Activated CD4-positive, alpha-beta T cell treated with anti-CD3 and anti-CD28 coated beads for 36 hours (primary cell): ENCODE measurements at places on chromosomes 6 and 20.

DNA sequence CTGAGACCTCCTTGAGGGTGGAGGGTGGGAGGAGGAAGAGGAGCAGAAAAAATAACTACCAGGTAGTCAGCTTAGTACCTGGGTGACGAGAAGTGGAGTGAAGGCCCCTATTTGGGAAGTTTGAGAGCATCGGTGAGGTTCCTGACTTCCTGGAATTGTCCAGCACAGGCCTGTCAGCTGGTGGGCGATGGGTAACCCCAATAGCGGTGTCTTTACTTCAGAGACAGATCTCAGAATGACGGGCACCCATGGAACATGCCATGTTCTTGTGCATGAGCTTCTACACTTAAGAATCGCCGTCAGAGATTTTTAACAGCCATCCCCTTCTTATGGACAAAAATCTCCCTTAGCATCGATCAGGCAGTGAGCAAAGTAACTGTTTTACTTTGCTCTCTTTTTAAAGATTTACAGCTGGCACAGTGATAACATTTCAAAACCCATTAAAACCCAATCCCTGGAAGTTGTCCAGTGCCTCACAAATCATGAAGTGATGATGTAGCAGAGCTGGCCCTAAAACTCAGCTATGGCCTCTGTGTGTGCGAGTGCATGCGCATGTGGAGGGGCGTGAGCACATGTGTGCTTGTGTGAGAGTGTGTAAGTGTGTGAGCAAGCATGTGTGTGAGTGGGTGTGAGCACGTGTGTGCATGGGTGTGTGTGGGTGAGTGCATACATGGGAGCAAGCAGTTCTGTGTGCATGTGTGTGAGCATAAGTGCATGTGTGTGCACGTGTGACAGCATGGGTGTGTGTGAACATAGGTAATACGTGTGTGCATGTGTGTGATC lies 85.2 kb downstream of the DLL1 start:
- no peak for DNase-seq

- DNase-seq: no peak
Observed at GRCh38 chr6:145929037-145929633, 35.0 kb downstream of the SHPRH start.

DNA sequence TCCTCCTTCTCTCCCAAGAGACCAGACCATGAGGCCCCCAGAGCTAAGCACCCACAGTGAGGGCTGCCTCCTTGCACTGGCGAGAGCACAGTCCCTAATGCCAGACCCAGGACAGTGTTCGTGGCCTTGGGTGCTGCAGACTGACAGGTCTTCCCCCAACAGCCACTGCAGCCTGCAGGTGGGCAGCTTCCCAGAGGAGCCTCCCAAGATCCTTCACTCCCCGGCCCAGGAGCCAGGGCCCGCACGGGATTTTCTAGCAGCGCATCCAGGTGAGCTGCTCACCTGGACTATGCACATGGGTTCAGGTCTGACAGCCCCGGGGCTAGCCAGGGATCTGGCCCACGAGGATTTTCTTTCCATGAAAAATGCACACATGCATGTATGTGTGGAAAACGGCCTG lies 41.7 kb downstream of the SUMO4 start:
- DNase-seq: no peak

DNA sequence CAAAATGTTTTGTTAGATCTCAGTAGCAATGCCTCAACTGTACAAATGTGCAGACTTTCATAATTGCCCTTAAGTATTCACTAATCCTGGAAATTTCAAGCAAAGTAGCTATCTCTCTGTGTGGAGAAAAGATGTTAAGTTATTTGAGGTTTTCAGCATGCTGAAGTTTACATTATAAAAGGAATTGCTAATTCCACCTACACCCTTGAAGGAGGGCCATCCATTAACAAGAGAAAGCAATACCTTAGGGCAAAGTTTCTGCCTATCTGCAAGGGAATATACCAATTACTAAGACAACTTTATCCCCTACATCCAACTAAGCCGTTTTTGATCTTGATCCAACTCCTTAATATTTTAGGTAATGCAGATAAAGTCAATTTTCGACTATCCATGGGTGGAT lies 380.7 kb upstream of the BTBD3 start:
- no peak for DNase-seq

DNA sequence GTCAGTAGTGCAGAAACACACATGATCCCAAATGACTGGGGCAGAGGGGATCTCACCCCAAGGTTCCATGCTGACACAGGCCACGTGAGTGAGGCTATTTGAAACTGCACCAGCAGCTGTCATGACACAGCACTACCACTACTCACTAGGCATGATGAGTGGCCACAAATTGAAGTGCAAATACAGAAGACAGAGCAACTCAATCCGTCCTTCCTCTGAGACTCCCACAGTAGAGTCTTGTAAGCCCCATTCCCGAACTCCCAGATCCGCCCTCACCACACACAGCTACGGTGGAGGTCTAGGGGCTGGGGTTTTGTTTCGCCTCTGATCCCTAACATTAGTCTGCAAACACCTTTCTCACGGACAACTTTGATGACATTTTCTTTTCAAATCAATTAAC lies 113.3 kb upstream of the NUP153 start:
- no peak for DNase-seq

- DNase-seq: peak; percentile 89
Observed at GRCh38 chr20:35311409-35311808, 19.2 kb upstream of the FAM83C start.

DNA sequence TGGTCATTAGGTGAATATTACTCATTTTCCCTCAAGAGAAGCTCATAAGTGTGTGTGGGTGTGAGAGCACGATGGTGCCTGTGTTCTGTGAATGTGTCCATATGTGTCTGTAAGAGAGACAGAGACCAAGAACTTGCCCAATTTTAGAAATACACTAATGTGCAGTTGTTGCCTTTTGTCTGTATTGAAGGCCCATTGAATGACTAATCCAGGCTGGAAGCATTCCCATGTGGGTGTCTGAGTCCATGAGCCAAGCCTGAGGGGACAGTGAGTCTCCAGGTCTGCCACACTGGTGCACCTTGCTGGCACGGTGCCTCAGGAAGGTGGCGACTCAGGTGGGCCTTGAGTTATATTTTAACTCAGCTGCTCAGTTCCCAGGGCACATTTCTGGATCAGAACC lies 25.5 kb upstream of the ASXL1 start:
- DNase-seq: peak; percentile 24

- no peak for DNase-seq
Observed at GRCh38 chr6:135789375-135790050, 62.0 kb upstream of the PDE7B start.

- no peak for DNase-seq
Observed at GRCh38 chr6:15921243-15921642, 207.6 kb upstream of the MYLIP start.

DNA sequence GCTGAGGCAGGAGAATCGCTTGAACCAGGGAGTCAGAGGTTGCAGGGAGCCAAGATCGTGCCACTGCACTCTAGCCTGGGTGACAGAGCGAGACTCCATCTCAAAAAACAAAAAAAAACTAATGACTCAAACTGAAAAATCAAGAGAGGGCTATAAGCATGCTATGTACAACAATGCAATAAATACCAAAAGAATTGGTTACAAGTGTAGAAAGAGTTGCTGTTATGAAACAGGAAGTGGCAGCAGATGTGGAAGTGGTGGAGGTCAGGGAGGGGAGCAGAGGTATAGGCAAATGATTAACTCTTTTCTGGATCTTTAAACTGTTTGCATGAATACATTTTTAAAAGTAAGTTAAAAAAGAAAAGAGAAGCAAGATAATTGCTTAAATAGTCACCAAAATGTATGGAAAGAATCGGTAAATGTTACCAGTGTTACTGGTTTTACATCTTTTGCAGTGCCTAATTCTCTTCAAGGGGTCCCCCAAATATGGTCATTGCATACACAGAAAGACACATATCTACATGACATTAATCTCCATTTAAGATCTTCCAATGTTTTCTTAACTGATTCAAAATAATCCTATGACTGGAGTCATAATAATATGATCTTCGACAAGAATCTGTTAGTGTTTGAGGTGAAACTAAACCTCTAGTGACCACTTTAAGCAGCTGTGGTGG lies 15.0 kb downstream of the CALHM6 start:
- DNase-seq: peak; percentile 50

DNA sequence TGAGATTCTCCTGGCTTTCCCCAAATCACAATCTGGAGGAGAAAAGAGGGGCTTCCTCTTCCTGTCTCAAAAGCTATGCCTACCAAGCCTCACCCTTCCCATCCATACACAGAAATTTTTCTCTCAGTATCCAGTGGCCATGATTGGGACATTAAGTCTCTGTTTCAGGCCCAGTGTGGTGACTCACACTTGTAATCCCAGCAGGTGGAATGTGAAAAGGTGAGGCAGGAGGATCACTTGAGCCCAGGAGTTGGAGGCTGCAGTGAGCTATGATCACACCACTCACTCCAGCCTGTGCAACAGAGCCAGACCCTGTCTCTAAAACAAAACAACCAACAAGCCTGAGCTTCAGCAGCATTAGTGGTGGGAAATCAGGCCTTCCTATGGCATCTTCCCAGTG lies 210.0 kb downstream of the OGFRL1 start:
- no peak for DNase-seq

- no peak for DNase-seq
Observed at GRCh38 chr6:104541411-104541810, 318.3 kb downstream of the HACE1 start.

GRCh38 chr20:63056236-63057170 lies 49.7 kb upstream of the BHLHE23 start:
- DNase-seq: peak; percentile 71

DNA sequence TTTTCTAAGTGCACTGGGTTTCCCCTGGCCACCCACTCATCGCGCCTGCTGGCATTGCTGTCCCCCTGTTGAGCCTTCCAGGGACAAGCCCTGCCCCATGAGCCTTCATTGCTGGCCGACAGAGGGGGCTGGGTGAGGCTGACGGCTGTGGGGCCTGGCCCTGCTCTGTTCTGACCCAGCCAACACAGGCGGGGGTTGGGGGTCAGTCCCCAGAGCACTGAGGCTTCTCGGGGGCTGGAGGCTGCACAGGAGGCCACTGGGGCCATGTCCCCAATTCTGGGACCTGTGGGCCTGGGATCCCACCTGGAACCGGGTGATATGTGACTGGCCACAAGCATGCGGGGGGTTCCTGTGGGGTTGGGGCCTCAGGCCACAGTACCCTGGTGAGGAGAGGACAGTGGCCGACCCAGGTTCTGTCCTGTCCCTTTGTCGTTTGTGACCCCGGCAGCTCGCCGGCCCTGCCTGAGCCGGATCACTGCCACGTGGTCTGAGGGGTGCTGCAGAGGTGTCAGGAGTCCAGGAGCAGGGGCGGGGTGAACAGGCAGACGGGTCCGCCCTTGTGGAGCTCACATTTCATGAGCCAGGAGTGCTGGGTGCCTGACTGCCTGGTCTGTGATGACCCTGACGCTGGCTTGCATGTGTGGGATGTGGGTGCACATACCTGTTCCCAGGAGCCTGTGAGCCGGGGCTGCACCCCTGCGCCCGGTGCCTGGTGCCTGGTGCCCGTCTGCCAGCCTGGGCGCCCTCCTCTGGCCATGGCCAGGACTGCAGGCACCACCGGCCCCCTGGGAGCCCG lies 2.1 kb upstream of the COL20A1 start:
- peak; percentile 85 for DNase-seq

DNA sequence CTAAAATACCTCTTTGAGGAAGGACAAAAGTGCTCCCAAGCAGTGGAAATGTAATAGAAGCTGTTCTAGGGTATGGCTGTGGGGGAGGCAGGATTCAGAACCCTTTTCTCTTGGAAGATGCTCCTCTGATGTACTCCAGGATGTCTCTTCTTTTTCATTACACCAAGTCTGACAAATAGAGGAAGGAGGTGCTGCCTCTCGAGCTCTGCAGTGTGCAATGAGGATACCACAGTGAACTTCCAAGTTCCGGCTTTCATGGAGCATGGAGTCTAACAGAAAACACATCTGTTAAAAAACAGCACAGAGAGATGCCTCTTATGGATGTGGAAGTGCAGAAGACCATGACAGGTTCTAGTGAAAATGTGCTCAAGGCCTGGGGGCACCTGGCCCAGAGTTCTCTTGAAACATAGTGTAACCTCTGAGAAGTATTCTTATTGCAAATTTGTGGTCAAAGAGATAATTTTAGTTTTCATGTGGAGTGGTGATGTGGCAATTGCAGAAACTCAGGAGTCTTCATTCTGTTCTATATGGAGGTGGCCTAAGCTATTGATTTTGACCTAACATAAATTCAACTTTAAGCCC lies 362.0 kb upstream of the CITED2 start:
- no peak for DNase-seq

DNA sequence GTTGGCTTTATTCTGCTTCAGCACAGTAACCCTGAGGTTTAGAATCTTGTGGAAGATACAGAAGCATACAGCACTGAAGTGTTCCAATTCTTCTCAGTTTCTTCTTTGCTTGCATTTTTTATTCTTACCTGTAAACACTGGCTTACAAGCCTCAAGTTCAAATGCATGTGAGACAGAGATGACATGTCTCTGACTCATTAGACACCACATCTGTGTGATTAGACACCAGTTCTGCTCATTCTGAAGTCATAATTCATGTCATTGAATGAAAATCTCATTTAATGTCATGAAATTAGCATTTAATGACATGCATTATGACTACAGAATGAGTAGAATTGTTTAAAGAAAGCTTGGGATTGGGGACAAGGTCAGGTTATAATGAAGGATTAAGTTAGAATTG lies 5.8 kb downstream of the GZF1 start:
- no peak for DNase-seq

DNA sequence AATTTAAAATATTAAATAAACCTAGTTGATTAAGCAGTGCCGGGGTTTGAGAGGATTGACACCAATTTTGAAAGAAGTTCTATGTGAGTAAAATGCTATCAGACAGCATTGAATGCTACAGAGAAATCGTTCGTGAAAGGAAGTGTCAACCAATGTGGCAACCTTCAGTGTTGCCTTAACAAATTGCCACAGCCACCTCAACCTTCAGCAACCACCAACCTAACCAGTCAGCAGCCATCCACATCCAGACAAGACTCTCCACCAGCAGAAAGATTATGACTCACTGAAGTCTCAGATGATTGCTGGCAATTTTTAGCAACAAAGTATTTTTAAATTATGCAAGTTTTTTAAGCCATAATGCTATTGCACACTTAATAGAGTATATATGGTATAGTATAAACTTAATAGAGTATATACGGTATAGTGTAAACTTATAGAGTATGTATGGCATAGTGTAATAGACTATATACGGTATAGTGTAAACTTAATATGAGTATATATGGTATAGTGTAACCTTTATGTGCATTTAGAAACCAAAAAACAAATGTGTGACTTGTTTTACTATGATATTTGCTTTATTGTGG lies 65.3 kb upstream of the ID4 start:
- no peak for DNase-seq

DNA sequence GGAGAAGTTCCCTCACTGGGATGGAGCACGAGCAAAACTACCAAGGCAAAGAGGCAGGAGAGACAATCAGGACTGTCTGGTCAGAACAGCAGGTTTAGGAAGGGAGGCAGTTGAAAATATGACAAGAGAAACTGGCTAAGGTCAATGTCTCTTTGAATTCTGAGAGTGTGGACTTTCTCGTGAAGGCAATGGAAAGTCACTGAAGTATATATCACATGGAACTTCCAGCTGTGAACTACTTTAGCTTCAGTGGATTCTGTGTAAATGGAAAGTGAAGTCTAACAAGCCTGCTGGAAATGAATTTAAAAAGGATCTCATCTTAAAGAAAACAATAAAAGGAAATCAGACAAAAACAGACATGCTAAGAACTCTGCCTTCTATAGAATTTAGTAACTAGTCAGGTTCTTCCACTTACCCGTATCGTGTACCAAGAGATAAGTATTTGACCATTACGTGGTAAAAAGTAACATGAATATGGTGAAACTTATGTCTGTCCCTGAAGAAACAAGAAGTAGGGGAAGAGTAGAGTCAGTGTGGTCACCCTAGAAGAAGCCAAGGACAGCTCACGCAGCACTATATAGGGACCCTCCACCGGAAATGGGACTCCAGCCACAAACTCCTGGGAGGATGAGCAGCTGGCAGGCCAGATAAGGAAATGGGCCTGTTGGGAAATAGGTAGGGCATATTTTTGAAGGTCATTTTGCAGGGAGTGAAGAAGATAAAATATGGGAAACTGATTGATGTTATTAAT lies 123.4 kb downstream of the MAP7 start:
- DNase-seq: no peak
